ENCODE measurements at places on chromosomes 2 and 18. TPM values are rescaled to one million over a fixed set of nuclear protein-coding genes. Genes with fewer than 3 reads are reported as not detected.

- DNase-seq, result no peak
These were observed 6.4 kb upstream of the ODC1 start for GRCh38 chr2:10454505-10454904.

Gene AQP12B
- total RNA-seq, result not detected

GRCh38 chr18:58896734-58897508, 32.2 kb downstream of the ZNF532 start:
- DNase-seq, result no peak

DNA sequence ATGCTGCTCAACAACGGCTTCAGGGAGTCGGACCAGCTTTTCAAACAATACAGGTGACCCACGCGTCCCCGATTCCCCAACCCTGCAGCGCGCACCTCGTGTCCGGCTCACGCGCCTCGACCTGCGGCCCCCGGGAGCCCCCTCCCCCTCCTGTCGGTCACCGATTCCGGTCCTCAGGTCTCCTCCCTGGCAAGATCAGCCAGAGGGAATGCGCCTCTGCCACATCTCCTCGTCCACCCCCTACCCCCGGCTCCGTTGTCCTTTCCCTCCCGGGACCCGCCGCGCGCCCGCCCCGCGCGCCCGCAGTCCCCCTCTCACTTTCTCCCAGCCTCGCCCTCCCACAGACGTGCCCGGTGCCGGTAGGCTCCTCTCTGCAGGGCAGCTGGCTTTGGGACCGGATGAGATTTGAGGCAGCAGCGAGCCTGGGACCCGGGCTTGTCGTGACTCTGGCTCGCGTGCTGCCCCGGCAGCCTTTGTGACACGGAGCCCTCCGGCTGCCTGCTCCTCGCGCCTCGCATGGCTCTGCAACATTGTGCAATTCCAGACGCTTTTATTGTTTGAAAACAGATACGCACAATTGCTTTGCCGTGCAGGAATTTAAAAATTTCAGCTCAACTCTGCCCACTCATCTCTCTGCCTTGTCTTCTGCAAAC, 558 bp downstream of the TTC39C start:
- peak; percentile 73 for DNase-seq

Gene PTGR3
- total RNA-seq, result 37.2 TPM

All from activated naive CD8-positive, alpha-beta T cell treated with anti-CD3 and anti-CD28 coated beads, Interleukin-2, amount 10 ng/mL, durations not matched to agents 7 days and 5 days (primary cell).